Activated T-helper 9 cell treated with anti-CD3 and anti-CD28 coated beads, Interleukin-2, amount 50 U/mL, for 16 hours (primary cell): ENCODE measurements at places on chromosomes 4 and X.

DNA sequence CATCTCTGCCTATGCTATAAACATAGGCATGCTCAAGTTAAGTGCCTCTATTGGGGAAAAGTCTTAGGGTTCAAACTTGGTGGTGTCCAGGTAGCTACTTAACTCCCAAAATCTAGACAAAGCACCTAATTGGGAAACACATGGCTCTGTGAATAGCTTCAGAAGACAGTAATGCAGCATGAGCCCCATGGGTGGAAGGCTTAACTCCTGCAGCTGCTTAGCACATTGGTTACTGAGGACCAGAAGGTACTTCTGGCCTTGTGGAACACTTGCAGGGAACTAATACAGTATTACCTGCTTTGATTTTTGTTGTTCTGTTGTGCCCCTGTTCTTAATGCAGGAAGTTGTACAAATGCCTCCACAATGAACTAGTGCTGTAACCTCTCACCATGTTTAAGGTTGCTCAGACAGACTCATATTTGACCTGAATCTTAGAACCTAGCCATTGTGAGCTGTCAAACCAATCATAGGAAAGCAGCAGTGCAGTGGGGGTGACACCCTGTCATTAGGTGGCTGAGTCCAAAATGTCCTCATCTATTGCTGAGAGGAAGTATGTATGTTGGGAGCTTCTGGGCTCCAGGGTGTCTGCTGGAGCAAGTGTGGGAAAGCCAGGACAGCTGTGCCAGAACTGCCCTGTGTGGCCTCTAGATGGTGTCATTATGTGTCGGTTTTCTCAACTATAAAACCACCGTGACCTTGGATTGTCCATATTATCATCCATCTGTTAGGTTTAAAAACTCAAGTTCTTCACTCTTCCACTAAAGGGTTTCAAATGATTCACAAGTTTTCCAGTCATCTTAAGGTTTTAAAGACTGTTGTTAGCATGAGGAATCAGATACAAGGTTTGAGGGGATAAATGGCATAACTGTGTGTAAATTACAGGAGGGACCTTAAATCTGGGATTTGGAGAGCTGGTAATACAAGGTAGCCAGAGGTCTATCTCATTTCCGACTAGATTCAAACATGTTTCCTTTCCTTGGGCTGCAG is 69.9 kb upstream of the WDR1 start:
- DNase-seq: no peak

- DNase-seq: no peak
Measured at GRCh38 chr4:113397114-113397701, 347.8 kb downstream of the ANK2 start.

- DNase-seq: no peak
Measured at GRCh38 chr4:110055158-110055768, 142.6 kb downstream of the EGF start.

DNA sequence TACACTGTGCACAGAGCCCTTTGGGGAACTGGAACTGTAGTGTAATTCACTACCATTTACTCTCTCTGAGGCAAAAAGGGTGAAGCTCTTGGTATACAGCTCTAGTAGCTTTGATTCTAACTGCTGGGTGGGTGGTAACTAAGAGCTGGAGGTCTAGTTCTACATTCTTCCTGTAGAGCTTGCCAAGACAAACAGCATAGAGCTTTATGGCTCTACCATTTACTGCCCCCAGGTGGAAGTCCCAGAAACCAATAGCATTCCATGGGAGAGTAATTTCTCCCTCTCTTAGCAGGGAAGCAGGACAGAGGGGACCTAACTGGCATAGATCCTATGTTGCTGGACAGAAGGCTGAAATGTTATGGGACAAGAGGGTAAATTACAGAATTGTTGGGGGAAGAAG is 26.7 kb downstream of the HDAC8 start:
- DNase-seq: no peak

GRCh38 chrX:82534086-82534597 is 973.9 kb upstream of the POU3F4 start:
- no peak for DNase-seq

GRCh38 chr4:184348311-184349233 is 125.8 kb downstream of the IRF2 start:
- DNase-seq: no peak

DNA sequence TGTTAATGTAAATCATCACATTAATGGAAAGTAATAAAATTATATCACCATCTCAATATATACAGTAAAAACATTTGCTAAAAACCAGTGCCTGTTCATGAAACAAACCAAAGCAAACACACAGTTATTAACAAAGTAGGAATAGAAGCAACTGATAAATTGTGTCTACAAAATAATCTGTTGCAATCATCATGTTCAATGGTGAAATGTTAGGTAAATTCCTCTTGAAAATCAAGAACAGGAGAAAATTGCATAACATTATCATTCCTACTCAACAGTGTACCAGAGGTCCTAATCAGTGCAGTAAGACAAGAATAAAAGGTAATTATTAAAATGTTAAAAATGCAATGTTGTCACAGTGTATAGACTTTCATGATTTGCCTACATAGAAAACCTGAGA is 252.3 kb downstream of the TEX13A start:
- DNase-seq: no peak

GRCh38 chrX:139360356-139360755 is 170.2 kb upstream of the F9 start:
- no peak for DNase-seq

GRCh38 chr4:134624365-134624764 is 422.8 kb upstream of the PABPC4L start:
- DNase-seq: no peak

- no peak for DNase-seq
Measured at GRCh38 chr4:187849556-187850225, 145.9 kb upstream of the ZFP42 start.

GRCh38 chr4:53697016-53697685 is 105.9 kb upstream of the LNX1 start:
- no peak for DNase-seq

DNA sequence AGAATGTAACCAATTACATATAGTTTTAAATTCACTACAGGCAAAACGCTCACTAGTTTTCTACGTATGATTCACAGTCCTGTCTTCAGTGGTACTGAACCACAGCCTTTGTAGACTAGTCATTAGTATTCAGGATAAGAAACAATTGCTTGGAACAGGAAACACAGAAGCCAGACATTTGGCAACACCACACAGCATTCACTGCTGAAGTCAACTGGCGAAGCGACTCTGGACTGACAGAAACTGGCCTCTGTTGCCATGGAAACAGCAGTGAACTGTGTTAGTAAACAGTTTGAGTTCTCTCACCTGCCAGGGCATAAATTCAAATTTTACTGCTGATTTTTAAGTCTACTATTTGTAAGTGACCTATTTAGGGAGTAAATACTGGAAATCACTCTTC is 57.6 kb downstream of the MAPK10 start:
- DNase-seq: no peak

GRCh38 chr4:112616984-112617383 is 19.7 kb downstream of the ZGRF1 start:
- DNase-seq: no peak

GRCh38 chr4:174483792-174484191 is 38.5 kb downstream of the HPGD start:
- no peak for DNase-seq

GRCh38 chr4:143363332-143363731 is 26.7 kb downstream of the GAB1 start:
- DNase-seq: no peak

GRCh38 chrX:44975666-44976263 is 102.8 kb downstream of the KDM6A start:
- no peak for DNase-seq

GRCh38 chrX:46333550-46333949 is 211.7 kb downstream of the ZNF674 start:
- DNase-seq: no peak

DNA sequence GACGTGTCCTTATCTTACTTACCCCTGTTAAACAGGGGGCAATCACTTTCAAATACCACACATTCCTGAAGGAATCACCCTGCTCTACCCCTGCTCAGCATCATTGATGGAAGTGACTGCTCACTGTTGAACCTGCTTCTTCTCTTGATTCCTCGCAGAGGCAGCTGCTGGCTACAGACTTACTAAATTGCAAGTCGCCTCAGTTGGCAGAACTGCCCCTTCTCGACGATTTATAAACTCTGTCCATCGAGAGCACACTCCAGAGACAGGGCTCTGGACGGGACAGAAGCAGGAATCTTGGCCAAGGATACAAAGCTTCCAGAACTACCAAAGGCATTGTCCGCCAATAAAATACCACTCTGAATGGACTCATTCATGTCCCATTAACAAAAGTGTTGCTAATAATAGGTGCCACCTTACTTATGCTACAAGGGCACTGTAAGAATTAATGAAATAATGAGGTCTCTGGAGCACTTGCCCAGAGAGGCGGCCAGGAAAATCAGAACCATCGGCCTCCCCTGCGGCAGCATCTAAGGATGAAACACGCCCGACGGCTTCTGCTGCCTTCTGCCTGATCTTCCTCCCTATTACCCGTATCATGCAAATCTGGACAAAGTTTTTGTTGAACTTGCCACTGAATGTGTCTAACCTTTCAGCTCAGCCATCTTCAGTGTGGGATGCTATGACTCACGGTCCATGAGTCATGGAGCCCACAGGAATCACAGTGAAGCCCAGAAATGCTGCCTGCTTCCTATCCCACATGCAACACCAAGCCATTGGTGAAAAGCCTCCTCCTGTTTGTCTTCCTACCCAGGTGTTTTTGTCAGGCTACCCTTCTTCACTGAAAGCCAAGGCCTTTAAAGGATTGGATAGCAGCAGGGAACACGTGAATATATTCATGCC is 164.9 kb downstream of the MAML3 start:
- DNase-seq: peak; percentile 12

- no peak for DNase-seq
Measured at GRCh38 chr4:48340276-48340964, 909 bp upstream of the SLAIN2 start.

DNA sequence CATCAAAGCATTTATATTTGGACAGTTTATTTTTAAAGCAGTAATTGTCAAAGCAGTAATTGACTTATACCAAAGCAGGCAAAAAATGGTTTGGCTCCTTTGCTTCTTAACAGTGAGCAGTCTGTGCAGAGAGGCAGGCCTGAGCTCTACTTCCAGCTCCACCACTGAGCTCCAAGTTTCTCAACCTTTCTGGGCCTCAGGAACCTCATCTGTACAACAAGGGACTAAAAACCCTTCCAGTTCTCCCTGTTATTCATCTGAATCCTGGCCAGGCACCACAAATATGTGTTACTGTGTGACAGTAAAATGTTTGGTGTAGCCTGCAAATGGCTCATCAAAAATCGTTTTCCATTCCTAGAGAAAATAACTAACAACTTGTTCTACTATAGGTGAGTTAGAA is 88.7 kb upstream of the TTC29 start:
- DNase-seq: no peak

DNA sequence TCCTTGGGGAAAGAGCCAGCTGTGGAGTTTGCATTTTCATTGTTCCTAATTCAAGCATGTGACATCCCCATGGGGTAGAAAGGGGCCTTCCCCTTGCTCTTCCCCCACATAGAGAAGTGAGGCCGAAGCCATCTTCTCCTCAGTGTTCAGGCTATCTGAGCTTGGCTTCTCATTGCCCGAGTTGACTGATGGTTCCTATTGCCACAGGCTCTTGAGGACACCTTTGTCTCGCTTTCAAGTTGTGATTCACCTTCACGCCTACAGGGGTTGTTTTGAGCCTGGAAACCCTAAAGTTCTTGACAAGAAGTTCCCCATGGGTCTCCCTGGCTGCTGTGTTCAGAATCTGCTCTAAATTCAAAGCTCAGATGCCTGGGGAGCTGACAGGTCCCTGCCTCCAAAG is 25.0 kb downstream of the CCNQ start:
- DNase-seq: no peak

DNA sequence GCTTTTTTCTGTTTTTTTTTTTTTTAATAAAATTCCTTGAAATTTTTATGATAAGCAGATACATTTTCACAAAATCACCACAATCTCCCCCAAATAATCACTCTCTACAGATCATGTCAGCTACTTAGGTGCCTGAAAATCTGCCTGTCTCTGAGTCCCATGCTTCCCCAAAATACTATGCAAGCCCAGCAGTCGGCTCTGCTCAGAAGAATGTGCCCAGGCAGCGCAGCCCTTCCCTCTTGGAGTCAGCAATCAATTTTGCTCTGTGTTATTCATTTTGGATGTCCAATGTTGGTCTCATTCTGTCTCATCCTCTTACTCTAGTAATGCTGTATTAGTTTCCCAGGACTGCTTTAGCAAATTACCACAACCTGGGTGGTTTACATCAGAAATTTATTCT is 24.9 kb upstream of the C1QTNF7 start:
- DNase-seq: no peak

DNA sequence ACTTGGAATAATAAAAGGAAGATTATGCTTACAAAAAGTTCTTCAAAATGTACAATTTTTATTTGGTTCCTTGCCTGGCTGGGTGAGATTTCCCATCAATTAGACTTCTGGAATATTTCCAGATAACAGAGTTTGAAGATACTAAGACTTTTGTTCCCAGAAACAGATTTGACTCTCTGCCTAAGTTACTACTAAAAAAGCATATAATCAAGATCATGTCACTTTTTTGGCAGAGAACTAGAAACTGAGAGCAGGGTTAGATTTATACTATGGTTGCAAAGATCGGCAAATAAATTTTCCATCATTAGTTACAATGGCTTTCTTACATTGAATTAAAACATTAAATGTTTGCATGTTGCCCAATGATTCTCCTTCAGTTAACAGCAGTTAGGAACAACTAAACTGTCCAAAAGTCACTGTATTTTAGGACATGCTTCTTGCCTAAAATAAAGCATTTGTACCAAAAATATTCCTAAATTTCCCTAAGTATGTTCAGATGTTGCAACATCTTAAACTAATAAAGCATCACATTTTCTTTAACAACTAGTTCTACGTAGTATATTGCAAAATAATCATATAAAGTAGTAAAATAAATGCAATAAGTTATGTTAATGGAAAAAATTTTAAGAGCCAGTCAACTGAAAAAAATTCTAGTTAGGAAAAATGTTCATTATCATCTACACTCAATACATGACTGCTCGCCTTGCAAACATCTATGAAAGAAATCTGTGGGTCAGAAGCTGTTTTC is 73.0 kb downstream of the SEC24D start:
- no peak for DNase-seq

DNA sequence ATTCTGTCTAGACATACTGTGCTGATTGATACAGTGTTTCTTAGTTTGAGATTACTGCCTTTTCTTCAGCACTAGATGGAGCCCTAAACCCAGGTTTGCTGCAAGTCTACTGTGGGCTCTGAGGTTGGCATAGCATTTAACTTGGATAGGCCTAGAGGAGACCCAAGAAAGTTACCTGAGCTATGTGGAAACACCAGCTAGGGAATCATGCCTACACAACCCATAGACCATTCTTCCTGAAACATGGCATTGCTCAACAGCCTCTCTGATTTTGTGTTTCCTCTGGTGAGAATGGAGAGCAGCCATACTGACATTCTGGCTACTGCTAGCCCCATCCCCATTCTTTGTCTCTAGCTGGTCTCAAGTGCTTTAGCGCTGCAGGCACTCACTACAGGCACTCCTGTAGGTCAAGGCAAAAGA is 287.7 kb upstream of the PCDH18 start:
- DNase-seq: no peak

- DNase-seq: no peak
Measured at GRCh38 chr4:114036426-114036825, 57.0 kb upstream of the ARSJ start.

GRCh38 chr4:188370777-188371176 is 231.5 kb downstream of the TRIML1 start:
- DNase-seq: no peak
